Activated CD4-positive, alpha-beta T cell treated with anti-CD3 and anti-CD28 coated beads, Interleukin-2, amount 10 ng/mL, durations not matched to agents 7 days and 5 days (primary cell): ENCODE measurements at places on chromosomes 13 and 19. TPM values are rescaled to one million over a fixed set of nuclear protein-coding genes. Genes with fewer than 3 reads are reported as not detected.

- no peak for DNase-seq
Observed at GRCh38 chr19:52214241-52214640, 24.4 kb downstream of the PPP2R1A start.

DNA sequence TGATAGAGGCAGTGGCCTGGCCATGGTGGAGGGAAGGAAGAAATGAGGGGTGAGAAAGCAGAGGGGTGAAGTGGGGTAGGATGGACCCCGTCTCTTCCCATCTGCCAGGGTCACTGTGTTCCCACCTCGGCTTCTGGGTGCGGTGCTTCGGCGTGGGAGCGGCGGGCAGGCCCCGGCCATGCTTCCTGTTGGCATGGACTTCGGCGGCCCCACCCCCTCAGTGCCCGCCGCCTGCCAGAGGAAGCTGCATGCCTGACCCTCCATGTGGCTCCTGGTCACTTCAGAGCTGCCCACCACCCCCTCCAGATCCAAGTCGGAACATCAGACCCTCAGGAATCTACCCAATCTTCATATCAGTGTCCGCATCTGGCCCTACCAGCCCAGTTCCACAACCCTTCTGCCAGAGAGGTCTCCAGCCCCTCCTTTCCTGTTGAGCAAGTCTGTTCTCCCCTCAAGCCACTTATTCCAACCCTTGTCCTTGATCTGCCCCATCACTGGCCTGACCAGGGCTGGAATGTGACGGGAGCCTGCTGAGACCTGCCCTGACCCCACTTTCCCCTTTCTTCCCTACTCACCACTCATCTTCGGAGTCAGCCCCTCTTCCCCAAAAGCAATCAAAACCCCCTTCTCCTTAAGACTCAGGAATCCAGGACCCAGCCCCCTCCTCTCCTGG is 1.5 kb downstream of the KCNN4 start:
- no peak for DNase-seq

GRCh38 chr13:73096173-73096572 is 37.4 kb downstream of the KLF5 start:
- no peak for DNase-seq

DNA sequence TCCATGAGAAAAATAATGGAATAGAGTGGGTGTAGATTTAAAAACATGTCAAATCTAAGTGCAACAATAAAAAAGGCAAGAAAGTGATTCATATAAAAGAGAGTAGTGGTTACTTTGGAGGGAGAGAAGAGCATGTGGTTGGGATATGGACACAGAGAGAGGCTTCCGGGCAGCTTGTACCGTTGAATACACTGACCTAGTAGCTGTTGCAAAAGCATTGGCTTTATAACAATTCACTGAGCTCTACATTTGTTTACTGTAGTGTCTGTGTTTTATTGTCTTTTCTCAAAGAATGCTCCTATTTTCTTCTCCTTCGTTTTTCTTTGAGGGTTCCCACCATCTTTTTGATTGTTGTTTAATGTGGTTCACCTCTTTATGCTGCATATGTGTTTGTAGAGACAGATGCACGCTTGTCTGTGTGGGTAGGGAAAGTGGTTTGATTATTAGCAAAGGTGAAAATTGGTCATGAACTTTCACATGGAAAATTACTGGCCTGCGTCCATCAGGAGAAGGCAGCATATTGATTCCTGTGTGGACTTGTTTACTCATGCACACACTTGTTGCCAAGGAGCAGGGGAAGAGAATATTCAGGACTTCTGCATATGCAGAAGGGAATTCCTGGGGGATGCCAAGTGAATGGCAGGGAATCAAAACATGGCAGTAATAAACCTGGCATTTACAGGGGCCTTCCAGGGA is 29.9 kb upstream of the IRS2 start:
- no peak for DNase-seq

DNA sequence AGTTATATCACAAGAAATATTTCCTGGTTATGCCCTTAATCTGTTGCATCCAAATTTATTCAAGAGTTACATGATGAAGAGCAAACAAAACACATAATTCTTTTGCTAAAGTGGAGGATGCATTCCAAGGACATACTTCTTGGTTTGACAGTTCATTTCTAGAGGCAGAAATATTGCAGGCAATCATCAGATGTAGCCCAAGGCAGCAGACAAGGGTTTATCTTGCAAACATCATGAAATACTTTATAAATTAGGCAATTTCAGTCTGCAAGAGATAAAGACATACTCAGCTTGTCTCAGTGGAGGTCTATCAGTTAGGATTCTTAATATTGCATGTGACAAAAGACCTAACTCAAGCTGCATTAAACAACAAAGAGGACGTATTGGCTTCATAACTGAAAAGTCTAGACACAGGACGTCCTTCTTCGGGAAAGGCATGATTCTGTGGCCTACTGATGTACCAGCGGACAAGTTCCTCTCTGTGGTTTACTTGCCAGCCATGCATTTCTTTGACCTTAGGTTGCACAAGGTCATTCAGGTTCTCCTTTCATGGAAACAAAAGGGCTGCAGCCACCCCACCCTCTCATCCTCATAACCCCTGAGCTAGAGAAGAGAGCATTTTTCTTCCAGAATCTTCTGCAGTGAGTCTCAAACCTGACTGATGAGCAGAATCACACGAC is 204.1 kb downstream of the KATNAL1 start:
- DNase-seq = no peak

- no peak for DNase-seq
Observed at GRCh38 chr13:101707659-101708058, 255.2 kb downstream of the ITGBL1 start.

The GAS6 gene
- 0.82 TPM for total RNA-seq
